ENCODE measurements at places on chromosomes 4 and X. TPM values are rescaled to one million over a fixed set of nuclear protein-coding genes. Genes with fewer than 3 reads are reported as not detected.
A peak's percentile ranks its signal among the peaks of the same experiment; 100 is the strongest.

GPR82 gene
- 0.27 TPM for total RNA-seq

CLGN gene
- 8.9 TPM for total RNA-seq

- no peak for DNase-seq
These were observed 723.2 kb downstream of the SMARCA1 start for GRCh38 chrX:128800138-128800537.

- DNase-seq, result no peak
These were observed 1710.5 kb upstream of the TENM3 start for GRCh38 chr4:180532691-180533090.

DCAF4L1 gene
- total RNA-seq, result 0.07 TPM

DNA sequence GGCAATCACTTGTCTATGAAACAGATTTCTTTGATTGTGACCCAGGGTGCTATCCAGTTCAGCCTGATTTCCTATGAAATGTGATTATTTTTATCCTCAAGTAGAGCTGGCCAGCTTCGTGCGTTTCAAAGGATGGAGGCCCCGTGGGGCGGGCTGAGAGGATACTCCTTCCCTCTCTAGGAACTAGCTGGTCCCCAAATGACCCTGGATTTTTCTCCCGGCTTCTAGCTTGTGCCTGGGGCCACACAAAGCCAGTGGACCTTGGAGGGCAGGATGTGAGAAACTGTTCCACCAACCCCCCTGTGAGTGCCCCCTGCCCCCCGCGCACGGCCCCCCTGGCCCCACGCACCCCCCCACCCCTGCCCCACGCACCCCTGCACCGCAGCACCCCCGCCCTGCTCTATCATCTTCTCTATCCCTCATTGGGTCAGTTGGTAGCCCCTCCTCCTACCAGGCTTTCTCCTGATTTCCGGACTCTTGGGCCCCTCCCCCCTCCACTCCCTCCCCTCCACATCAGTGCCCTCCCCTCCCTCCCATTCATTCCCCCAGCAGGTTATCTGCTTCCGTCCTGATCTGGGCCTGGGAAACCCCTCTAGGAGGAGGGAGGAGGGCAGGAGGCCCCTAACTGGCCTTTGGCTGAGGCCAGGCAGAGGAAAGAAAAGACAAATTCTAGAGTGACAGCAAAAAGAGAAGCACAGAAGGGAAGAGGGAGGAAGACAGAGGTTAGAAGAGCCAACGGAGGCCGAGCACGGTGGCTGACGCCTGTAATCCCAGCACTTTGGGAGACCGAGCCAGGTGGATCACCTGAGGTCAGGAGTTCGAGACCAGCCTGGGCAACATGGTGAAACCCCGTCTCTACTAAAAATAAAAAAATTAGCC lies 3.3 kb downstream of the XPNPEP2 start:
- DNase-seq, result no peak

DNA sequence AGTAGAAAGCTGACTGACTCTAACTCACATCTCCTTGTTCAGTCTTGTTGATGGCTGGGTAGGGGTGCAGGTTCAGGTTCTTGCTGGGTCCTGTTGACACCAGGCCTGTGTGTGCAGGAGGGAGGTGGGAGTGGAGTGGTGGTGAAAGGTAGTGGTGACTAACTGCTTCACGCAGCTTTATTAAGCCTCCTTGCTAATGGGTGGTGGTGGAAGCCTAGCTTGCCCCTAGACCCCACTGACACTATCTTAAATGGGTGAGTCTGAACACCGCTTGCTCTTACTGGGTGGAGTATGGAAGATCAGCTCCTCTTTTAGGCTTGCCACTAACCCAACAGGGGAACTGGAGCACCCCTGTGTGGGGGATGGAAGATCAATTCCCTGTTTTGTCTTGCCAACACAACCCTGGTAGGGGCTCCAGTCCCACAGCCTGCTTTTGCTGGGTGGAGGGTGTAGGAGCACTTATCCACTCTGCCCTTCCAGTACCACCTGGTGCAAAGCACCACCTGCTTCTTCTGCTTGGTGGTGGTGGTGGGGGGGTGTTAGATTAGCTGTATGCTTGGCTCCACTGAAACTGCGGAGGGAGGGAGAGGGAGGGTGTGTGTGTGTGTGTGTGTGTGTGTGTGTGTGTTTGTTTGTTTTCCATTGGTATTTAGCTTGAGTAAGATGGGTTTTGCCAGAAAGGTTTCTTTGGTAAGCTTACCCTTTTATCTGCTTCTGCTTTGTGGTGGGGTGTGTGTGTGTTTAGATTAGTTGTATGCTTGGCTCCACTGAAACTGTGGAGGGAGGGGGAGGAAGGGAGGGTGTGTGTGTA lies 25.6 kb downstream of the KDM6A start:
- no peak for DNase-seq

FGA gene
- 15,902 TPM for total RNA-seq

- DNase-seq, result no peak
These were observed 269.9 kb downstream of the OPHN1 start for GRCh38 chrX:68163441-68163840.

ACOX3 gene
- 22.3 TPM for total RNA-seq

GRCh38 chr4:40306976-40307375 lies 28.2 kb upstream of the CHRNA9 start:
- no peak for DNase-seq

GRCh38 chrX:66000628-66001272 lies 39.1 kb downstream of the VSIG4 start:
- DNase-seq, result no peak

DNA sequence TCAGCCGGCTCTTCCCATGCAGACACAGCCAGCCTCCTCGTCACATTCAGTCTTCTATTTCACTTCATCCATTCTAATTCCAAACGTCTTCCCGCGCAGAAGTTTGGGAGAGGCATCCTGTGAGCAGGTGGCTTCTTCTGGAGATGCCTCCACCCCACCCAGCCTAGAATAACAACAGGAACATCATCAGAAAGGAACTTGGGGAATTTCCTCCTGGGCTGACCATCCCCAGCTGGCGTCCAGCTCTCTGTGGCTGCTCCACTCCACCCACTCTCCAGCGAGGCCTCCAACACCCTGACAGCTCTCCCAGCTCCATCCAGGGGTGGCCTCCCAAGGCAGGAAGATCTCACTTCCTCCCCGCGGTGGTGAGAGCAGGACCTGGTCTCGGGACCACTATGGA lies 5.5 kb upstream of the C4orf50 start:
- no peak for DNase-seq

DNA sequence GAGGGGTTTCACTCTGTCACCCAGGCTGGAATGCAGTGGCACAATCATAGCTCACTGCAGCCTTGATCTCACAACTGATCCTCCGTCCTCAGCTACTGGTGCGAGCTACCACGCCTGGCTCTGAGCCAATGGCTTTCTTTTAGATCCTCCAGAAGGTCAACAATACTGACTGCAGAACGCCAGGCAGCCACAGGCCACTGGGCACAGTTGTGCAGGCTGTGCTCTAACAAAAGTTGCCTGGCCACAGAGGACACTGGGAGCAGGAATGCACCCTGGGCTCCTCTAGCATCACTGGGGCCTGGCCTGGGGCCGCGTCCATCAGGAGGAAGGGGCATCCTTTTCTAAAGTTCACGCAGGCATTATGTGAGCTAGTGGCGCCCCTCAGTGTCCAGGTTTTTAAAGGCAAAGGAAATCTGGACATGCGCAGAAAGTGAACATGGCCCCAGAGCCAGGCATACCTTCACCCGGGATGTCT lies 14.9 kb upstream of the PORCN start:
- peak; percentile 27 for DNase-seq

DNA sequence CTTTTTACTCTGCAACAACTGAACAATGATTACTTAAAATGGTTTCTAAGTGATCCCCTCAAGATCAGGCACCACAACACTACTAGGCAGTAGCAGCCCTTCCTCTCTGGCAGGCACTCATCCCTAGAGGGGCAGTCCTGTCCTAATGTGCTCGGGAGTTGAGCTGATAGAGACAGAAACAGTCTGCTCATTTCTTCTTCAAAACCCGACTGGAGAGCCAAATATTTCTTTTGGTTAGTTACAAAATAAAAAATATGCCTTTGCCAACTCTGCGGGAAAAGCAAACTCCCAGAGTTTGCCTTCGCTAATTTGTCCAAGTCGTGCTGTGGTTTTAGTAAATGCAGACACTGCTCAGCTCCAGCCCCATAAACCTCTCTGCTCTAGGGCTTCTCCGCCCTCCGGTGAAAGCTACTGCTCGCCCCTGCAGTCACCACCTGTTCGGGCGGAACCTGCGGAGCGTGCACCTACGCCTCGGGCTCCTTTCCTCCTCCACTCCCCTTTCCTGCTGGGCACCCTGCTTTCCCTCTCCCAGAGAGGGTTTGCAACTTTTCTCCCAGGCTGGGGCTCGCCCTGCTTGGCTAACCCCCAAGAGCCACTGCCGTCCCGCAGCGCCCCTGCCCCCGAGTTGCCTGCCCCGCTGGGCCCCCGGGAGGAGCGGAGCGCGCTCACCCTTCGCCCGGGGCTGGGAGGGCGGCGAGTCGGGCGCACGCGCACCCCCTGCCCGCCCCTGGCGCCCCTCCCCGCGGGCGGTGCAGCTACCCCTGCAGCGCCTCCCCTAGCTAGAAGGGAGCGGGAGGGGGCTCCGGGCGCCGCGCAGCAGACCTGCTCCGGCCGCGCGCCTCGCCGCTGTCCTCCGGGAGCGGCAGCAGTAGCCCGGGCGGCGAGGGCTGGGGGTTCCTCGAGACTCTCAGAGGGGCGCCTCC lies at the start of gene NPNT:
Gene NPNT (plus strand): TSS at position 812 of the 923 bp plus-strand sequence. CDS start 182 bp downstream, outside the sequence.
- DNase-seq, result no peak

- DNase-seq, result no peak
These were observed 762.8 kb upstream of the INTU start for GRCh38 chr4:126869967-126870366.

ASB12 gene
- total RNA-seq, result not detected

- DNase-seq, result no peak
These were observed 96.2 kb downstream of the RS1 start for GRCh38 chrX:18575744-18576143.

DNA sequence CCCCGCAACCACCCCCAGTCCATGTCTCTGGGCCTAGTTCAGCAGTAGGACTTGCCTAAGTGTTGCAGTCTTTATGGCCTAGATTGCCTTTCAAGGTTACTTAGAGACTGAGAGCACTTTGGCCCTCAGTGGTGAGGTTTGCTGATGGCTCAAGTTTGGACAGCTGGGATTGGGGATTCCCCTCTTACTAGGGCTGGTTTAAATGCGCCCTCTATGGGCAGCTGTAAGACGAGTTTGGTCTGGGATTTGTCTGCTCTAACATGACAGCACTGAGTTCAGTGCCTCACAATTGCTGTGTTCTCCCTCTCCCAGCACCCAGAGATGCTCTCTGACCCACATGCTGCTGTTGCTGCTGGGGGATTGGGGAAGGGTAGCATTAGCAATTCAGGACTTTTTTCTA lies 23.1 kb downstream of the DACH2 start:
- no peak for DNase-seq

ODAM gene
- total RNA-seq, result not detected

DNA sequence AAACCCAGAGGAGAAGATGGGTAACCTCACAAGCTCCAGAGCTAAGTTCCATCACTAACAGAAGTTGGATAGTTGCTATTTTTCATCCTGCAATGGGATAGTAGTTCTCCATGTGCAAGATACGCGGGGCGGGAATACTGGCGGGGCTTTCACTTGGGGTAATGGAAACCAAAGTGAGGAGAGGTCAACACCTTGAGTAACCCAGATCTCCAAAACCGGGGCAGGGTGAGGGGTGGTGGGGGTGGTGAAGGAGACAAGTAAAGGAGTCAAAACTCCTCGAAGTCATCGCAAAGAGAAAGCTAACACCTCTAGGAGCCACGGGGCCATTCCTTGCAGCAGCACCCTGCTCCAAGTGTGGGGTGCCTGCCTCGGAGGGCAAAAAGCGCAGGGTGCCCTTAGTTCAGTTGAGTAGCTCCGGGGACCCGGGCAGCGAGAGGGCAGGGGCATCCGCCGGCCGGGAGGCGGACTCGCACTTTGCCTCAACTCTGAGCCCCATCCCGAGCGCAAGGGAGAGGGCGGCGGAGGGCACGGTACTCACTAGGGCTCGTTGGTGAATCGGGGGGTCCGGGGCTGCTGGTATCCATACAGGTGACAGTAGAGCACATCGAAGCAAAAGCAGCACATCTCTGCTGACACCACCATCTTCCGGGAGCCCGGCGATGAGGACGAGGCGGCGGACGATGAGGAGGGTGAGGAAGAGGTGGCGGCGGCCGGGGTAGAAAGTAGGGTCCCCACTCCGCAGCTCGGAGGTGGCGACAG lies 645 bp downstream of the AMMECR1 start:
- DNase-seq, result peak; percentile 57

Data from right lobe of liver (tissue), 6 donors.